ENCODE measurements at places on chromosomes 4 and X.
A peak's percentile ranks its signal among the peaks of the same experiment; 100 is the strongest.

DNA sequence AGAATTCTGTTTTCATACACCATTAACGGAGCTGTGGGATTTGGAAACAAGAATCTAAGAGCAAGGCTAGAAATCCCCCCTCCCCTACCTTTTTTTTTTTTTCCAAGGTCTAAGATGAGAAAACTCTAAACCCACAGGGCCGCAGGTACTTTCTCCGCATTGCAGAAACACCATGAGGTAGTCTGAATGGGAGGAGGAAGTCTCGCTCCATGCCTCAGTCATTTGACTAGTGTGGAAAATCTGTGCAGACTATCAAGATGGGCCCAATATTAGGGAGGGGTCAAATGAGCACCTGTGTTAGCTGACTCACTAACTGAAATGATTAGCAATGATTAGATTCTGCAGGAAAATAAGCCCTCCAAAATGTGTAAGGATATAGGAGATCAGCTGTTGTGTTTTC lies 40.9 kb upstream of the MAP3K15 start:
- DNase-seq: no peak

DNA sequence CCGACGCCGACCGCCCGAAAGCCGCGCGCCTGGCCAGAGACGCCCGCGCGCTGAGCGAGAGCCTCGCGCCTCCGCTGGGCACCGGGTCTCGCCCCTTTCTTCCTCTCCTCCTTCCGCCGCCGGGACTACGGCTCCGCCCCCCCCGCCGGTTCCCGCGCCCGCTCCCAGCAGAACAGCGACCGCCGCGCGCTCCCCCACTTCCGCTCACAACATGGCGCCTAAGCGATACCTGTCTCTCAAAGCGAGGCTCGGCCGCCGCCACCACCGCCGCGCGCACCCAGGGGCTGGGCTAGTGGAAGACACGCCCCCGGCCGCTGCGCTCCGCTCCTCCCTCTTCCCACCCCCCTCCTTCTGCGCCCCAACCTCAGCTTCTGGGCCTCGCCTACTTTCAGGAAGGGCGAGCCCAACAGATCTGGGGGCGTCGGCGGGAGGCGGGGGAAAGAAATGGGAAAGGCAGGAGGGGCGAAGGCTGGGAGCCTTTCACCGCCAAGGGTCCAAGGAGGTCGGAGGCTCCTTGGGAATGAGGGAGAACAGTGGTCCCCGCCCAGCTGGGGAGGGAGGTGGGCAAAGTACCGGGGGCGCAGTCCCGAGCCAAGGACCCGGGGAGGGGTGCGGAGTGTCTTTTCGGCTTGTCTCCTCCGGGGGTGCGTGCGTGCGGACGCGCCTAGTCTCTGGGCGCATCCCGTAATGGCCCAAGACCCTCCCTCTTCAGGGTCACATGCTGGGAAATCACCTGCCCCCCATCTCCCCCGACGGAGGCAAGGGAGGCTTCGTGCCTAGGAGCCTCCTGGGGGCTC lies at the start of gene RPS6KA3:
Gene RPS6KA3, minus strand, starts transcription at position 100 of the 797 bp plus-strand sequence. CDS start 277 bp downstream, outside the sequence.
- peak; percentile 93 for DNase-seq

GRCh38 chr4:87391576-87392054 lies 627 bp upstream of the HSD17B11 start:
- no peak for DNase-seq

GRCh38 chr4:119750771-119751170 lies 122.2 kb upstream of the PDE5A start:
- DNase-seq: no peak

GRCh38 chr4:48196758-48197504 lies 62.9 kb upstream of the TXK start:
- peak; percentile 58 for DNase-seq

DNA sequence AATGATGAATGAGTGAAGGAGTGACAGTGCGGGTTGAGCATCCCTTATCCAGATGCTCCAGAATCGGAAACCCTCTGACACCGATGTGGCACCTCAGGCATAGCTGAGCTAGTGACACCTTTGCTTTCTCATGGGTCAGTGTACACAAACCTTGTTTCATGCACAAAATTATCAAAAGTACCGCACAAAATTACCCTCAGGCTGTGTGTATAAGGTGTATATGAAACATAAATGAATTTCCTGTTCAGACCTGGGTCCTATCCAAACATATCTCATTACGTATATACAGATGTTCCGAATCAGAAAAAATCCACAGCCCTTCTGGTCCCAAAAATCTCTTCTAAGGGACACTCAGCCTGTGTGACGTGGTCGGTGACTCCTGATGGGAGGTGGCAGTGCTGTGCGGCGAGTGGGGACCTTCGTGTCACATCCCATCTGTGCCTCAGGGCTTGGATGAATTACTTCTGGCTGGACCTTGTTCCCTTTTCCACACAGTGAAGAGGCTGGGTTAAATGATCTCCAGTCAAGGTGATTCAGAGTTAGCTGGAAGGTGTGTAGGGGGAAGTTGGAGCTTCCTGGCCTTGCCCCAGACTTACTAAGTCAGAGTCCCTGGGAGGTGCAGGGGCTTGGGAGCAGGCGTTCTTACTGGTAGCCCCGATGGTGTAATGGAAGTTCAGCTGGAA lies 18.8 kb downstream of the RGS12 start:
- DNase-seq: no peak

DNA sequence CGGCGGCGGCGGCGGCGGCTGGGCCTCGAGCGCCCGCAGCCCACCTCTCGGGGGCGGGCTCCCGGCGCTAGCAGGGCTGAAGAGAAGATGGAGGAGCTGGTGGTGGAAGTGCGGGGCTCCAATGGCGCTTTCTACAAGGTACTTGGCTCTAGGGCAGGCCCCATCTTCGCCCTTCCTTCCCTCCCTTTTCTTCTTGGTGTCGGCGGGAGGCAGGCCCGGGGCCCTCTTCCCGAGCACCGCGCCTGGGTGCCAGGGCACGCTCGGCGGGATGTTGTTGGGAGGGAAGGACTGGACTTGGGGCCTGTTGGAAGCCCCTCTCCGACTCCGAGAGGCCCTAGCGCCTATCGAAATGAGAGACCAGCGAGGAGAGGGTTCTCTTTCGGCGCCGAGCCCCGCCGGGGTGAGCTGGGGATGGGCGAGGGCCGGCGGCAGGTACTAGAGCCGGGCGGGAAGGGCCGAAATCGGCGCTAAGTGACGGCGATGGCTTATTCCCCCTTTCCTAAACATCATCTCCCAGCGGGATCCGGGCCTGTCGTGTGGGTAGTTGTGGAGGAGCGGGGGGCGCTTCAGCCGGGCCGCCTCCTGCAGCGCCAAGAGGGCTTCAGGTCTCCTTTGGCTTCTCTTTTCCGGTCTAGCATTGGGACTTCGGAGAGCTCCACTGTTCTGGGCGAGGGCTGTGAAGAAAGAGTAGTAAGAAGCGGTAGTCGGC lies 528 bp downstream of the FMR1 start:
- no peak for DNase-seq

- DNase-seq: peak; percentile 20
Observed at GRCh38 chrX:69093960-69094871, 71.0 kb downstream of the PJA1 start.

GRCh38 chr4:38114386-38115150 lies 154.4 kb downstream of the PTTG2 start:
- no peak for DNase-seq

GRCh38 chr4:133621628-133622027 lies 472.5 kb downstream of the PCDH10 start:
- DNase-seq: no peak

GRCh38 chrX:119942831-119943184 lies 743 bp downstream of the NKAP start:
- DNase-seq: no peak

DNA sequence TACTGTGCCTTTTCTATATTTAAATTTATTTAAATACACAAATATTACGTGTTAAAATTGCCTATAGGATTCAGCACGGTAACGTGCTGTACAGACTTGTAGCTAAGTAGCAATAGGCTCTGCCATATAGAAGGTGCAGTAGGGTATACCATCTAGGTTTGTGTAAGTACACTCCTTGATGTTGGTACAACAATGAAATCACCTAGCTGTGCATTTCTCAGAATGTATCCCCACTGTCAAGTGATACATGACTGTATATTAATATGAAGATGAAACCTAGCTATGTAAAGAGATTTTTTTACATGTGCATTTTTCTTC lies 431.2 kb downstream of the KCTD8 start:
- no peak for DNase-seq

DNA sequence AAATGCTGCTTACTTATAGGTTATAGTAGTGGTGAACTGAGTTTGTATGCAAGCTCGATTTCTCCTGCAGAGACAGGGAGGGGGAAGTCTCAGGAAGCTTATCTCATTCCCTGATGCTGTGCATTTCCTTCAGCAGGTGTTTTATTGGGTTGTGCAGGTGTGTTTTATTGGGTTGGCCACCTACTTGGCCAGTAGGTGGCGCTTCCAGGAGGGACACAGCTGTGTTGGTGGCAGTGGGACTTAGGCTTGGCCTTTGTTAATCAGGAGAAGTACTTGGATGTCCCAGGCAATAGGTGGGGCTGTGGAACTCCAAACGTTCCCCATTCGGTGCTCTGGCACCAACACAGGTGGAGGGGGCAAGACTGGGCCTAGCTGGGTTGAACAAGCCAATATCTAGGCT lies 196.0 kb upstream of the DCAF8L1 start:
- no peak for DNase-seq

- no peak for DNase-seq
Observed at GRCh38 chrX:15681433-15681832, 16.8 kb upstream of the CLTRN start.

DNA sequence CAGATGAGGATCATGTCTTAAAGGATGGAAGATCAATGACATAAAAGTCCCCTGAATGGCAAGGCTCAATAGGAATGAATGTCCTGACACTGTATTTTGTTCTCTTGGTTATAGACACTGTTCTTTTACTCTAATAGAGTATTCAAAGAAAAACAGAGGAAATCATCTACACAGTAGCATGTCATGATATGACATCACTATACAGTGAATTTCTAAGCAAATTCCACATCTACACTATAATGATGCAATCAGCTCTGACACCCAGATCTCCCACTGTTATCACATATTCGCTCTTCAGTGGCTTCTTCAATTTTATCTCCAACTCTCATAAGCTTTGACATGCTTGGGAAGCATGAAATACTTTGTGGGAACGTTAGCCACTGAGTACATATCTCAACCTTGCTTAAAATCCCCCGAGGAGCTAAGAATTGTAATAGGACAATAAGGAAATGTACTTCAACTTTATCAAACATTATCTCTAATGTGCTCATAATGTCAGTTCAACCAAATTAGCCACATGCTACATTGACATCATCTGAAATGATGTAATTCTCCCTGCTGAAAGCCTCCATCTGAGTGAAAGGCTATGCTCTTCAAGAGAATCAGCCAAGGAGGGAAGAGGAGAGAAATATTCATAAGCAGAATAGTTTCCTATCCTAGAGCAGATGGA lies 139.6 kb upstream of the PTCHD1 start:
- DNase-seq: no peak

- DNase-seq: no peak
Observed at GRCh38 chr4:171588764-171589163, 224.4 kb upstream of the GALNTL6 start.

GRCh38 chrX:10370976-10371375 lies 214.2 kb downstream of the CLCN4 start:
- DNase-seq: no peak

DNA sequence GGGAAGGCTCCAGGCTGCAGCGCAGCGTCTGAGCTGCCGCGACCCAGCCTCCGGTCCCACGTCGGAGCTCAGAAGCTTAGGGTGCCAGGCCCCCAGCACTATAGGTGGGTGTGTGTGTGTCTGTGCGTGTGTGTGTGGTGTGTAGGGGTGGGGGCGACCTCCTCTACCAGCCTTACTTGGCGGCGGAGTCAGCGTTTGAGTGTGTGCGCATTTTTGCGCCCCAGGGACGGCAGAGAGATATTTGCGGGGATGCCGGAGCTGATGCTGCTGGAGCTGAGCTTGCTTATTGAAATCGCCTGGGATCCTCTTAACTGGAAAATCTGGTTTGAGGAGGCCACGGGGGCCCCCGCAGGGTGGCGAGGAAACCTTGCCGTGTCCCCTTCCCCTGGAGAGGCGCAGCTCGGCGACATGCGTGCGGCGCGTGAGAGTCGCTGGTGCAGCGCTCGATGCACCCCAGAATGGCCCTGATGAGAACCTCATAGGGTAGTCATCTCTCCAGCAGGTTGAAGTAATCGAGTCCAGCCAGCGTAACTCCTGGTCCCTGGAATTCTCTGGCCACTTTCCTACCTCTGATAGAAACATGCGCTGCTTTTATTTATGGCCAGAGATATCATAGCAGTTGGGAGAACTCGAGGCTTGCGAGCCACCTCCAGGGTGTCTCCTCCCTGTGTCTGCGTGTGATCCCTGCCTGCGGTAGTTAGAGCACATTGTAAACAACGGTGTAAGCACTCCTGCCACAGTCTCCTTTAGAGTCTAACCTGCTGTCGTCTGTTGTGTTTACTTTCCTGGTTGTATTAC lies 2.7 kb downstream of the ADGRL3 start:
- DNase-seq: no peak

- no peak for DNase-seq
Observed at GRCh38 chrX:13330446-13330845, 10.6 kb upstream of the ATXN3L start.

GRCh38 chr4:116118221-116118620 lies 967.2 kb downstream of the TRAM1L1 start:
- DNase-seq: no peak

DNA sequence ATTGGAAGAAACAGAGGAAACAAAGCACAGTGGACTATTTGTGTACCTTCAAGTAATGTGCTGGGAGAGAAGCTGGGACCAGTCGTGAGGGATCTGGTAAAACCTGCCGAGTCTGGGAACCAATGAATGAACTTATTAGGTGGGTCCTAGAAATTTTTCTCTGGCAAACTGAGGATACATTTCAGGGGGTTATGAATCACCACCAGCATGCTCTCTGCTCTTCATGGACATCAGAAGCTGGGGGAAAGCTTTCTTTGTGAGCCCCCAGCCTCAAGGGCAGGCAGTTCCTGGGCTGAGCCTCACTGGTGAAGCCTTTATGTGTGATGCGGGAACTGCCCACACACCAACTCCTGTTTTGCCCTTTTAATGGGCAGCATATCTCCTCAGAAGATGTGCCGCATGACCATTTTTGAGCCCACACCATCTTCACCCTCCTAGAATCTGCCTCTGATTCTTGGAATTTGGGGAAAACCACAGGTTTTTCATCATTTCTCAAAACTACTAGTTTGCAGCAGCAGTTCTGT lies 95.4 kb upstream of the ENPP6 start:
- no peak for DNase-seq

DNA sequence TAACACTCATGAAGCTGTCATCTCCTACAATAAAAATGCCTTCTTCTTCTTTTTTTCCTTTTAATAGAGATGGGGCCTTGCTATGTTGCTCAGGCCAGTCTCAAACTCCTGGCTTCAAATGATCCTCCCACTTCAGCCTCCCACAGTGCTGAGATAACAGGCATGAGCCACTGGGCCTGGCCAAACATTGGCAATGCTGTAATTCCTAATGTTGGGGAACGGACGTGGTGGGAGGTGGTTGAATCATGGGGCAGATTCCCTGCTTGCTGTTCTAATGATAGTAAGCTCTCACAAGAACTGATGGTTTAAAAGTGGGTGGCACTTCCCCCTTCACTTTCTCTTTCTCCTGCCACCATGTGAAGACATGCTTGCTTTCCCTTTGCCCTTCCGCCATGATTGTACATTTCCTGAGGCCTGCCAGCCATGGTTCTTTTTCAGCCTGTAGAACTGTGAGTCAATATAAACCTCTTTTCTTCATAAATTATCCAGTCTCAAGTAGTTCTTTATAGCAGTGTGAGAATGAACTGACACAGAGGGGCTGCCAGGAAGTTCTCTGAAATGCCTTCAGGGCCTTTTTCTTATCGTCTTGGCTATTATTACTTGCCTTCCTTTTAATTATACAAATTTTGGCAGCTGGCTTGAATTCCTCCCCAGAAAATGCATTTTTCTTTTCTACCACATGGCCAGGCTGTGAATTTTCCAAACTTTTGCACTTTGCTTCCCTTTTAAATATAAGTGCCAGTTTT lies 93.0 kb downstream of the CENPC start:
- no peak for DNase-seq

Data from B cell (primary cell).